Smooth muscle cell of the brain vasculature (primary cell): ENCODE measurements at places on chromosomes 5 and 9.

DNA sequence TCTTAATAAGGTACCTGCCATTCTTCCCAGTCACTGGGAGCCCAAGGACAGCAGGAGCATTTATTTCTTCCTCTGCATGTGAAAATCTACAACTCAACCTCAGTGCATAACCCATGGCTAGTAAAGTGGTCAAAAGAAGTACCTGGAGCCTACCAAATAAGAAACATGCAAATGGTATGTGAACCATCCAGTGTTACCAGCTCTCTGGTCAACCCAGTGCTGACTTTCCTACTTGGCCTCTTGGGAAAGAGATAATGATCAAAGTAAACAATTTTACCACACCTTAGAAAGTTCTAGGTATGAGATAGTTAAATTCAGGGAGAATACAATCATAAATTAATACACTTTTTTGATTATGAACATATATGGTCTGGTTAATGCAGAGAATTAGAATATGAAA, 325.6 kb downstream of the ENC1 start:
- no peak for DNase-seq

GRCh38 chr5:106454651-106455415, 1215.9 kb downstream of the EFNA5 start:
- DNase-seq: no peak

DNA sequence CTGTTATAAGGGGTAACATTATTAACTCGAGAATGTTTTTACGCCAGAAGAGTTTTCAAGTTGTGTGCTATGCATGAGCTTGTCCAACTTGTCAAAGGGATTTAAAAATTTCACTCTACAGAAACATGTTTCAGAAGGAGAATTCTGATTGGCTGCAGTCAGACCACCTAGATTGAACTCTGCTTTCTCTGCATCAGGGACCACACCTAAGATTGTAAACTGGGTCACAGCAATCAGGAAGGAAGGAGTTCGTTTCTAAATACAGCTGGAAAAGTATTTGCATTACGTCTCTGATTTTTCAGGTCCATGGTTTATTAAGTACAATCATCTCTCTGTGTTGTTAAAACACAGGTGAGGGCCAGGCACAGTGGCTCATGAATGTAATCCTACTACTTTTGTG, 5.8 kb downstream of the GLRX start:
- DNase-seq: no peak

GRCh38 chr5:129097498-129098296, 3.1 kb downstream of the ISOC1 start:
- no peak for DNase-seq

GRCh38 chr5:52840277-52841050, 52.7 kb downstream of the ITGA1 start:
- DNase-seq: peak; percentile 98

DNA sequence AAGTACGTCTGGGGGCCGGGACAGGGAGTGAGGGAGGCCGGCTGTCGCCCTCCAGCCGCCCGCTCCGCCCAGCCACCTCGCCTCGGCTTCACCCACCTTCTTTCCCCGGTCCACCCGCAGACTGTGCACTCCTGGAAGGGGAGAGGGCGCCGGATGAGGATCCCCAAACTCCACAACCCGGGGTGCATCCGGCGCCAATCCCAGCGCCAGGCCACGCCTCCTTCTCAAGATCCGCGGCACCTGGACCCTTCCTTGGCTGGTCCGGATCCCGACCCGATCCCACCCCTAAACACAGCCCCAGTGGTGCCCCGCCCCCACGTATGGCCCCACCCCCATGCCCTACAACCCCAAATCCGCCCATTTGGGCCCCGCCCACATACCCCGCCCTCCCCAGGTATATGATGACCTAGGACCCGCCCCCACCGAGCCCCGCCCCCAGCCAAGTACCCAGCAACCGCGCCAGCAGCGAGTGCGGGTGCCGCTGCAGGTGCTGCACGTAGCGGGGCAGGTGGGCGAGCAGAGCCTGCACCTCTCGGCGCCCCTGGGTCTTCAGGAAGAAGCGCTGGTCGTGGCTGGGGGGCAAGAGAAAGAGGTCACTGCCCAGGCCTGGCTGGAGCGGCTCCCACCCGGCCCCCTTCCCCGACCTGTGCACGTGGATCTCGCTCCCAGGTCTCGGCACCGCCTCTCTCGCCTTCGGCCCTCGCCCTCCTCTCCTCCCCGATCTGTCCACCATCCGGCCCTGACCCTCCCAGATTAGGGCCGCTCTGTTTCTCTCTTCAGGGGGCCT, 3.2 kb downstream of the PIP5KL1 start:
- DNase-seq: no peak

DNA sequence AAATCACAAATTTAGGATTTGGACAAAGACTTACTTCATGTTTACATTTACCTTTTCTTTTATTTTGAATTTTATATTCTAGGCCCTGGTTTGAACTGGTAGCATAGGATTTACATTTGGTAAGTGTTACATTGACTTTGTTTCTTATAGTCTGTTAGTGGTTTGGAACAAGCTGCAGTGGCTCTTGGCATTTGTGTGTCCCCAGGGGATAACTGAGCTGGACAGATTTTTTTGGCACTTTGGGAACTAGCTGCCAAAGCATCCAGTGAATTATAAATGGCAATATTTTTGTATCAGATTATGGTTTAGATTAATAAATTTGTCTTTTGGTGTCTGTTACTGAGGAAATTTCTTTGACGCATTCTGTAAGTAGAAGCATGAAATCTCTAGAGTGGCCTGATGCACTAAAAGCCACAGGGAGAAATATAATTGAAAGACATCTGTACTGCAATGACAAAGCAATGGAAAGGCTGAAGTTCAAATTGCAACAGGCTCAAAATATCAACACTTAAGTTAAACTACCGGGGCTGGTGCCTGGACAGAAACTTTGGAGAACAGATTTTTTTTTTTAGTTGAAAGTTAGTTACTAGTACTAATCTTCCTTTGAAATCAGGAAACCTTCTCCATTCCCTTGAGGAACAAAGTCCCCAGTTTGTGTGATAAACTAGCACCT, 107.6 kb upstream of the PLCXD3 start:
- no peak for DNase-seq

DNA sequence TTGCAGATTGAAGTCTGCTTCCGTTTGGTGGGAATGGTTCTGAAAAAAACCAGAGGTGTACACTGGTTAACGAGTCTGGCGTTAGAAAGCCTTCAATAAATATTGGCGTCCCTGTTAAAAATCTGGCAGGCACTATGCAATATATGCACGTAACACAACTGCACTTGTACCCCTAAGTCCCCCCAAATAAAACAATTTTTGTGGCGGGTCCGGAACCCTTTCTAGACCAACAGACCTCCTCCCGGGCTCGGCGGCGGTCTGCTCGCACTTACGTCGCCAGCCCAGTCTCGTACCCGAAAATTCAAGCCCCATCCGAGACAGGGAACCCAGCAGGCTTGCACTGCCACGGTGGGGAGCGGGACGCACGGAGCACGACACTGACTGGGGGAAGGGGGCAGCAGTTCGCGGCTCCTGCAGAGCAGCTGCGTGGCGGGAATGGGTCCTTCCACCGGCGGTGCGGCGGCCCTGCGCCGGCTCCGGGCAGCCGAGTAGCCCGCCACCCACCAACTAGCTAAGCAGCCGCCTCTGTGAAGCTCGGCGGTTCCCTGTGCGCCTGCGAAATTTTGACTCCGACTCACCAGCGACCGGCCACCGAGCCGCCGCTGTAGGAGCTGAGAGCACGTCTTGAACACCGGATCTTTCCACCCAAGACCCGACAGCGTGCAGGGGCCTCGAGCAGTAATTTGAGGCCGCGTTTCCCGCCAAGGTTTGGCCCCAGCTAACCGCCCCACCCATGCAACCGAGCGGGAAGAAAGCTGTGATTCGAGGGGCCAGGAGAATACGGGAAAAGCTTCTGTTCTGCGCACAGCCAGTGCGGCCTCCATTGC, 3.9 kb downstream of the MCIDAS start:
- DNase-seq: no peak

DNA sequence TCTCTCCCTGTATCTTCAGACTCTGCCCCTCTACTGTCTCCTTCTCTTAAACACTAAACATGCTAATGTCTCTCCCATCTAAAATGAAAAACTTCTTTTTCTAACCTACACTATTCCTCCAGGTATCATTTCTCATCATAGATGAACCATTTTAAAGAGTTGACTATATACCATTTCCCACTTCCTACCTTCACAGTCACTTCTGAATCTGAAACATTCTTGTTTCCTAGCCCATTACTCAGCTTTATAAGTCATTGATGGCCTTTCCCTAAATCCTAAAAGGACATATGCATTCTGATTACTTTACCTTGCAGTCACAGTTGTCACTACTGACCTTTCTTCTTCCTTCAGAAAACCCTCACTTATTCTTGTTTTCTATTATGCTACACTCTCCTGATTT, 118.2 kb downstream of the SSBP2 start:
- no peak for DNase-seq

DNA sequence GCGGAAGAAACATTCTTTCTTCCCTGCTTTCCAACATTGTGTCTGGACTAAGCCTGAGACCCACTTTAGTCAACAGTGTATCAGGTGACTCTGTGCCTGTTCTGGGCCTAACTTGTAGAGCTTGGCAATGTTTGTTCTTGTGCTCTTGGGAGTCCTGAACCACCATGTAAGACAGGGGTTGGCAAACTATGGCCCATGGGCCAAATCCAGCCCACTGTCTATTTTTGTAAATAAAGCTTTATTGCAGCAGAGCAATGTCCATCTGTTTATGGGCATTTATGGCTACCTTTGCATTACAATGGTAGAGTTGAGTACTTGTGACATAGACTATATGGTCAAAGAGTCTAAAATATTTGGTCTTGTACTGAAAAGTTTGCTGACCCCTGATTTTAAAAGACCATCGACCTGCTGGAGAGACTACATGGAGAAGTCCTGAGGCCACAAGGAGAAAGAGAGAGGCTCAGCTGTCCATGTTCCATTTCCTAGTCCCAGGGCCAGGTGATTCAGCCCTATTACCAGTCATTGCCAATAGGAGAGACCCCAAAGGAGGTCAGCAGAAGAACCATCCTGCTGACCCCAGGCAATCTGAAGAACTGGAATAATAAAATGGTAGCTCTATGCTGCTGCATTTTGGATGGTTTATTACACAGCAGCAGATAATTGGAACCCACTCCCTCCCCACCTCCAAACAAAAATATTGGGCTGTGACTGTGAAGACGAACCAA, 211.3 kb downstream of the AUH start:
- DNase-seq: no peak

DNA sequence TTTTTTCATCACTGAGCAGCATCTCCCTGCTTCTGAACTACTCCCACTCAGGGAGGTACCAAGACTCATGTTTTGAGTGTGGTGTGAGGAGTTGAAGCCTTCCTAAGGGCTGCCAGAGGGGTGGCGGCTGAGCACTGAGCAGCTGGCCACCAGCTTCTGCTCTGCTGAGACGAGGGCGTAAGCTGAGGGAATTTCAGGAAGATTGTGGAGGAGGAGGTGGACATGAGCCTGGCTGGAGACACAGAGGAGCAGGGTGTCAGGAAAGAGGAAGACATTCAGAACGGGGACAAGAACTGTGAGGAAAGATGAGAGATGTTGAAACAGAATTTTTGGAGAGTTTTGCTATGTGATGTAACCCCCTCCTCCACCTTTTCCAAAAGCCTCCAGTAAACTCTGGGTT, 7.8 kb downstream of the LCP2 start:
- DNase-seq: no peak

DNA sequence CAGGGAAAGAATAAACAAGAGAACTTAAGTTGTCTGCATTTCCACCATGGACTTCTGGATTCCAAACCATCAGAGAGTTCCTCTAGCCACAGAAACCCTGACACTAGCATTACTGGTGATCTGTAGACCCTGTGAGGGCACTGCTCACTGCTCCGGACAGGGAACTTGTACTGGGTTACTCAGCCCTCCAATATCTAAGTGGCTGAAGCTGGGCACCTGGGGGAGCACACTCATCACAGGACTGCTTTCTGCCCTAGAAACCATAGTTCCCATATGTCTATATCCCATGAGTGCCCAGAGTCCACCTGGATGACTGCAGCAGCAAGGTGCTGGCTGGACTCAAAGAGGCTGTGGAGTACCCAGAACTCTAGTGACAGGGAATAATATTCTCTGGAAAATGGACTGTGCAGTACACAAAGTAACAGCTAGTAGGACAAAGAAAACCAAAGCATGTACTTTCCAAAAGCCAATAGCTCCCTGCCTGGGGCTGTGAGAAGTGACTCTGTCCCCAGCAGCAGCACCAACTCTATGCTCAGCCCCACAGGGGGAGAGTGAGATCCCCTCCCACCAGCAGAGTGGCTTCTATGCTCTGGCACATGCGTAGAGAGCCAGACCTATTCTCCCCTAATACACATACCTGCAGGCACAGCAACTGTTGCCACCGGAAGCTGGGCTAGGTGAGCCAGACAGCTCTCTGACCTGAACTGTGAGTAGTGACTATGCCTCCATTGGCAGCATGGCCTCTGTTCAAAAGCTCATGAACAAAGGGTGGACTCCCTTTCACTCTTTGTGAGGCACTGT, 472.9 kb upstream of the FTMT start:
- no peak for DNase-seq

DNA sequence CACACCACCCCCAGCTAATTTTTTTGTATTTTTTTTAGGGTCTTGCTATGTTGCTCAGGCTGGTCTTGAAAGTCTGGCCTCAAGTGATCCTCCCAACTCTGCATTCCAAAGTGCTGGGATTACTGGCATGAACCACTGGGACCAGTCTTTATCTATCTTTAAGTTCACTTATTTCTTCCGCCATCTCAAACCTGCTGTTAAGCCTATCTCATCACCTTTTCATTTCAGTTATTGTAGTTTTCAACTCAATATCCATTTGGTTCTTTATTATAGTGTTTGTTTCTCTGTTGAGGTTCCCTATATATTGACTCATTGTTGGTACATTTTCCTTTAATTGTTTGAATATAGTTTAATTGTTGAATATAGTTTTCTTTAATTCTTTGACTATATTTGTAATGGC, 48.1 kb downstream of the GALNT12 start:
- DNase-seq: no peak

GRCh38 chr9:3716415-3716814, 190.6 kb upstream of the RFX3 start:
- DNase-seq: no peak

GRCh38 chr5:95731571-95732554, 727 bp downstream of the RHOBTB3 start:
- no peak for DNase-seq

DNA sequence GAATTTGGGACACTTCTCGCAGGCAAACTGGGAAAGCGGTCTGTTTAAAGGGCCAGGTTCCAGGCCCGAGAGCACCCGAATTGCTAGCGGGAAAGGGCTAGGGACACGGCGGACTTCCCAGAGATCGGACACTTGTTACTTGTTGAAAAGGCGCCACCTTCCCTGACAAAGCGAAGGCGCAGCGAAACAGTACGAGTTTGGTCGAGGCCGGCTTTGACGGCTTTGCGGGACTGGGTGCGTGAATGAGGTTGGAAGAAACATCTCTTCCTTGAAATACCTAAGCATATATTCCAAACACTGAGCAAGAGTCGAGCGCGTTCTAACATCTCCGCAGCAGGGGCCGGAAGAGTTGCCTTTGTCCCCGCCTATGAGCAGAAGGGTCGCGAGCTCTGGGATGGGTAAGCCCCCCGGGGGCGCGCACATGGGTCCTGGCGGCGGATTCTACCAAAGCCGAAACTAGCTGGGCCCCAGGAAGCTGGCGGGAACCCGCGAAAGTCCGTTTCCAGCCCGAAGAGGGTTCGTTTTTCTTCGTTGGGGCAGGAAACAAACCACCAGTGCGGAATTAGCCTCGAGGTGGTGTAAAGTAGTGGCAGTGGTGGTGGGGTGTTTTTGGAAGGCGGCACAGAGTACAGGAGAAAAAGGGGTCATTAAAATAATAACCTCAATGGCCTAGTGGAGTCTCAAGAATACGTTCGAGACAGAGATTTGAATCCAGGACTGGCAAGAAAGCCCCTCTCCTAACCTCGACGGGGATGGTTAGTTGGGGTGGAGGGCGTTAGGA, 1.5 kb downstream of the GDNF start:
- DNase-seq: no peak
